ENCODE measurements at places on chromosomes 4 and X.

GRCh38 chr4:115851918-115852766 is 738.7 kb upstream of the NDST4 start:
- DNase-seq: no peak

GRCh38 chr4:123555233-123555806 is 158.7 kb downstream of the SPRY1 start:
- DNase-seq: no peak

GRCh38 chr4:40367451-40367850 is 32.3 kb downstream of the CHRNA9 start:
- no peak for DNase-seq

GRCh38 chrX:53244610-53245009 is 19.6 kb upstream of the KDM5C start:
- no peak for DNase-seq

DNA sequence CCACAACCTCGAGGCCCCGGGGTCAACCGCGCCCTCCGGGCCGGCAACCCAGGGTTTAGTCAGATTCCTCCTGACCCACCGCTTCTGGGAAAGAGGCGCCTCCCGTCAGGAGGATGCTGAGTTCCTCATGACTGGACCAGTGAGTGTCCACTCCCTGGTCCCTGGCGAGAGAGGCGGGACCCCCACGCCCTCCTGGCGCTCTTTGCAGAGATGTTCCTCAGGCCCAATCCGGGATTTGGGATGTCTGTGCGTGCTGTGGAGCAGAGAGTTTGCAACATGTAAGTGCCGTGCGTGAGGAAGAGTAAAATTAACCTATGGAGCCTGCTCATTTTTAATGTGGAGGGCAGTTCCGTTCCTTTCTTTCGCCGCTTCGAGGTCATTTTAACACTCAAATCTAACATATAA is 824 bp upstream of the UGDH start:
- DNase-seq: no peak

- DNase-seq: no peak
Measured at GRCh38 chr4:2617955-2618354, 81.5 kb downstream of the FAM193A start.
